Suprapubic skin (tissue), 4 donors: ENCODE measurements at places on chromosomes 6 and 20. TPM values are rescaled to one million over a fixed set of nuclear protein-coding genes. Genes with fewer than 3 reads are reported as not detected.

DNA sequence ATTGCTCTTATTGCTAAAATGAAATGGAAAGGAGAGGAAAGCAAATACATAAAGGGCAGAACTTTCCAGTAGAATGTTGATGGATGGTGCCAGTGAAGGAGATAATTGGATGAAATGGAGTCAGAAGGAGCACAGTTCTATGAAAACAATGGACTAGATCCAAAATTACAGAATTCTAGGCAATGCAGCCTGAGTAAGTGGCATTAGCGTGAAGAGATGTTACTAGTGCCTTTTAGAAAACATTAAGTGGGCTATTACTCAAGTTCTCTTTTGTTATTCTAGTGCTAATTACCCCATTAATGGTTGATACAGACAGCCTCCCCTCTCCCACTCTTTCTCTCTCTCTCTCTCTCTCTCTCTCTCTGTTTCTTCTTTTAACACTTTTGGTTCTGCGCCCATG is 209.5 kb upstream of the RGS17 start:
- H3K27me3 ChIP-seq, result no peaks in the 10 kb centered on the region
- H3K4me1 ChIP-seq, result no peaks in the 10 kb centered on the region
- no peak overlapping the region for H3K27ac ChIP-seq
- no peak for DNase-seq
- H3K4me3 ChIP-seq, result no peak overlapping the region
- no peaks in the 10 kb centered on the region for H3K36me3 ChIP-seq

The CST7 gene
- total RNA-seq, result 0.97 TPM

The ID4 gene
- total RNA-seq, result 178 TPM

- no peak for DNase-seq
- H3K4me1 ChIP-seq, result peaks cover 21% of the 10 kb centered on the region
- H3K27me3 ChIP-seq, result no peaks in the 10 kb centered on the region
- H3K27ac ChIP-seq, result no peak overlapping the region
These were observed 979 bp upstream of the MOCS1 start for GRCh38 chr6:39935241-39935640.

DNA sequence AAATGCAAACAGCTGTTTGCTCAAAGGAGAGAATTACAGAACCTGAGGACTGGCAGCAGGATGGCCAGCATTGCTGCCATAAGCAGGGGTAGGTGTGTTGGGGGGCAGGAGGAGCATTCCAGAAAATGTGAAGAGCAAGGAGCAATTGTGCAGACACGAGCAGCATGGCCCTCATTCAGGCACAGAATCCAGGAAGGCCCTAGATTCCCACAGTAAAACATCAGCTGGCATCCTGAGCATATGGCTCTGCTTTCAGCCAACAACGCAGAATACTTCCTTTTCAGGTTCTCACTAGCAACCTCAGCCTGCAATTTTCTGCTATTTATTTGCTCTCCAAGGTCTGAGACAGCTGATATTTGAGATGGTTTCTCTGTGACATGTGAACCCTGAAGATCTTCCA is 243.4 kb upstream of the POU3F2 start:
- DNase-seq, result no peak
- H3K4me3 ChIP-seq, result no peak overlapping the region
- H3K4me1 ChIP-seq, result no peaks in the 10 kb centered on the region
- no peaks in the 10 kb centered on the region for H3K27me3 ChIP-seq
- H3K36me3 ChIP-seq, result no peaks in the 10 kb centered on the region
- H3K27ac ChIP-seq, result no peak overlapping the region

The ABHD16B gene
- not detected for total RNA-seq

GRCh38 chr20:23623666-23624323 is 14.0 kb downstream of the CST3 start:
- peaks cover 44% of the 10 kb centered on the region for H3K4me1 ChIP-seq
- H3K27ac ChIP-seq, result peak overlapping the region; percentile 84
- no peak for DNase-seq
- no peak overlapping the region for H3K4me3 ChIP-seq
